ENCODE measurements at places on chromosomes 6 and 20.

- DNase-seq, result no peak
These were observed 84.0 kb downstream of the CAP2 start for GRCh38 chr6:17477356-17477755.

- peak; percentile 28 for DNase-seq
These were observed 51.4 kb upstream of the SAYSD1 start for GRCh38 chr6:39166189-39166911.

DNA sequence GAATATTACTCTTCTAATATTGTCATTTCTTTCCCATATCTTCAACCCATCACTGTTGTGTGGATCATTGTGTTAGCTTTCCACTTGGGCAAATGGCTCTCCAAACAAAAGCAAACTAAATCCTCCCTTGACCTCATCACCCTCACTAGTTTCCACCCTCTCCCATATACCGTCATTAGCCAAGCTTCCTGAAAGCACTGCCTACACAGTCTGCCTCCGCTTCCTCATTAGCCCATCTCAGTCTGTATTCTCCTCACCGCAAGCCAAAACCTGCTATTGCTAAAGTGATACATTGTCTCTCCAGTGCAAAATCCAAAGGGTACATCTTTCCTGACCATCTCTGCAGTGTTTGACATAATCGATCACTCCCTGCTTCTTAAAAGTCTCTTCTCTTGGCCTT, 212.6 kb downstream of the CLIC5 start:
- no peak for DNase-seq

GRCh38 chr20:53660078-53660909, 66.7 kb upstream of the ZNF217 start:
- DNase-seq, result no peak

DNA sequence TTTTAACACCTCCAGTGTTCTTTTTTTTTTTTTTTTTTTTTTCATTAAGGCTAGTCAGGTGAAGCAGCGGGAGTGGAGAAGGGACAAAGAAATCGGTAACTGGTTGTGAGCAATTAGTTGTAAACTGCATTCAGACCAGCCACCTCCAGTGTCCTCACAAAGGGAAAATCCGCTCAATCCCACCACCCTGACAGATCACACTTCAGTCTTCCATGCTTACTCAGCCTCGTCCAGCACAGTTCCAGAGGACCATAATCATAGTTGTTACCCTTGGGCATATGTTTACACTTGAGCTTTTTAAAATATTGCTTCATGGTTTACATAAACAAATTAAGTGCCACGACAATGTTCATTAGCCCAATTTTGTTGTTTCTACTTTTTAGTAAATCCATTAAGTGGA, 10.2 kb downstream of the DYNLRB1 start:
- DNase-seq, result no peak

DNA sequence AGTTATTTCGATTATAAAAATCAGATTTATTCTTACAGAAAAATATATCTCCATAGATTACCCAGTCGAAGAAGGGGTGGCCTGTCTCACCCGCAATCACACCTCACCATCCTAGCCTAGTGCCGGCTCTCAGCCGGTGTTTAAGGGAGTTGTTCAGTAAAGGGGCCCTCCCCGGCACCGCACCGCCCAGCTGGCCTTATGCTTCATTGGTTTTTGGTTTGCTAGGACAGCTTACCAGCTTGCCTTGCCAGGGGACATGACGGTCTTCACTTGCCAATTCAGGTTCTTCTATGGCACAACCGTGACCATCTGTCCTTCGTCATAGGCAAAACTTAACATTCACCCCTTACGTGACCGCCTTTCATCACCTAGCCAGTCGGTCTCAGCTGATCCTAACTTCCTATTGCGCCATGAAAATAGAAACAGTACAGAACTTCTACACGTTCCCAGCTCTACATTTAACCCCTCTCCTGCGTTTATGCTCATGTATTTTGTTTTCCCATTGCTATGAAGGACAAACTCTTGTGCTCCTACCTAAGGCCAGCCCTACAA, 44.7 kb upstream of the SLC22A16 start:
- no peak for DNase-seq

- no peak for DNase-seq
These were observed 8.9 kb upstream of the QKI start for GRCh38 chr6:163405412-163406309.

DNA sequence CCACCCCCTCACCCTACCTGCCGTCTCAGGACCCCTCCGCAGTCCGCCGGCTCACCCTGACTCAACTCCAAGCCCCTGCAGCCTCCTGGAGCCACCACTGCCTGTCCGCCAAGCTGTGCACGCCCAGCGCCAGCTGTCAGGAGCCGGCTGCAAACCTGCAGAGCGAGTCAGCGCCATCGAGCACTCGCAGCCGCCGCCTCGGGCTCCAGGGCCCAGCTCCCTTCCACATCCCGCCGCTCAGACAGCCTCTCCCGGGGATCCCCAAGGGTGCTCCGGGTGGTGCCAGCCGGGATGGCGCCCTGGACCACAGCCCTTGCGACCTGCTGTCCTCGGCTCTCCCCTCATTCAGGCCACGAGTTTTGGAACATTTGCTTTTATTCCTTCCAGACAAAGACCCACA, 4.3 kb downstream of the TNNC2 start:
- DNase-seq, result no peak

- no peak for DNase-seq
These were observed 34.3 kb downstream of the RNF24 start for GRCh38 chr20:3981132-3981452.

DNA sequence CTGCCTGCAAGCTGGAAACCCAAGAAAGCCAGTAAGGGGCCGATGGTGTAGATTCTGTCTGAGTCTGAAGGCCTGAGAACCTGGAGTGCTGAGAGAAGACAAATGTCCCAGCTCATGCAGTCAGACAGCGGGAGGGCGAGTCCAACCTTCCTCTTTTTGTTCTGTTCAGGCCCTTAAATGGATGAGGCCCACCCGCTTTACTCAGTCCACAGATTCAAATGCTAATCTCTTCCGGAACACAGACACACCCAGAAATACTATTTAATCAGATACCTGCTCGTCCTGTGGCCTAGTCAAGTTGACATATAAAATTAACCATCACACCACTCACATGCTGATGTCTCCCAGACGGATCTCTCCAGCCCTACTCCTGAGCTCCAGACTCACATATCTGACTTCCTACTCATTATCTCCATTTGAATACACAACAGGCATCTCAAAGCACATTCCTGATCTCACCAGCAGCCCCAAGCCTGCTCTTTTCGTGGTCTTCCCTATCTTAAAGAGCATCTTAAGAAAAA, 26.7 kb upstream of the SRC start:
- DNase-seq, result no peak

GRCh38 chr6:117916483-117916882, 9.4 kb downstream of the SLC35F1 start:
- DNase-seq, result no peak

GRCh38 chr6:15768999-15769398, 106.2 kb upstream of the DTNBP1 start:
- DNase-seq, result no peak
